ENCODE measurements at places on chromosomes 2 and 18.
A peak's percentile ranks its signal among the peaks of the same experiment; 100 is the strongest.

DNA sequence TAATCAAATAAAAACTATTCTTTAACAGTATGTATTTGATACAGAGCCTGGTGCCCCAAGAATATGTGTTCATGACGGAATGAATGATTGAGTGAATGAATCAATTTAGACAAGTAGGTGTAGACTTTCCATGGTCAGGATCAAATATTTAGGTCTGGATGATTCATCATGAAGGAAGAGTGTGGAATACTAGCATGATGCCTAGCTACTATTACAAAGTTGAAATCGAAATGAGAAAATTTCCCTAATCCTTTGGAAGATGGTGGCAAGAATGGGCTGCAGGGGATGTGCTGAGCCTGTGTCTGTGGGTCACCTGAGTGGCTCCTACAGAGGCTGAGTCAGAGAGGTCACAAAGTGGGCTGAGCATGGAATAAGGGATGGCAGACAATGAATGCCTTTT lies 3.1 kb upstream of the MALT1 start:
- peak; percentile 15 for DNase-seq

GRCh38 chr18:5868218-5868854 lies 27.0 kb downstream of the TMEM200C start:
- peak; percentile 80 for DNase-seq

DNA sequence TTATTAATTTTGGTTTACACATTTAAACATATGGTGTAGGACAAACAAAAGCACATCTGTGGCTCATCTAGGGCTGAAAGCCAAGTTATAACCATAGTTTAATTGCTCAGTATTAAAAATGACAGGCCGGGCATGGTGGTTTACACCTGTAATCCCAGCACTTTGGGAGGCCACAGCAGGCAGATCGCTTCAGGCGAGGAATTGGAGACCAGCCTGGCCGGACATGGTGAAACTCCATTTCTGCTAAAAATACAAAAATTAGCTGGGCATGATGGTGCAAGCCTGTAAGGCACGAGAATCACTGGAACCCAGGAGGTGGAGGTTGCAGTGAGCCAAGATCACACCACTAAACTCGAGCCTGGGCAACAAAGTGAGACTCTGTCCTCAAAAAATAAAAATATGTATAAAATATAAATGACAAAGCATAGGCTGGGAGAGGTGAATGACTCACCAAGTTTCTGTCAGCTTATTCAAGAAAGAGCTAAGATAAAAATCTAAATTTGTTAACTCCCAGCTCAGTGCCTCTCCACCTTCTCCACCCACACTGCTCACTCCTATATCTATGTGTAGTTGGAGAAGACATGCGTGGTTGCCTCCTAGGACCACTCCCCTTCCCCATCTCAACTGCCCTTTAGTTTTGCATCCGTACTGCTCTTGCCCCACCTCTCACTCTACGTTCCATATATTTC lies 79.2 kb upstream of the PID1 start:
- no peak for DNase-seq

GRCh38 chr2:234258562-234259141 lies 208.2 kb downstream of the SPP2 start:
- DNase-seq, result no peak

DNA sequence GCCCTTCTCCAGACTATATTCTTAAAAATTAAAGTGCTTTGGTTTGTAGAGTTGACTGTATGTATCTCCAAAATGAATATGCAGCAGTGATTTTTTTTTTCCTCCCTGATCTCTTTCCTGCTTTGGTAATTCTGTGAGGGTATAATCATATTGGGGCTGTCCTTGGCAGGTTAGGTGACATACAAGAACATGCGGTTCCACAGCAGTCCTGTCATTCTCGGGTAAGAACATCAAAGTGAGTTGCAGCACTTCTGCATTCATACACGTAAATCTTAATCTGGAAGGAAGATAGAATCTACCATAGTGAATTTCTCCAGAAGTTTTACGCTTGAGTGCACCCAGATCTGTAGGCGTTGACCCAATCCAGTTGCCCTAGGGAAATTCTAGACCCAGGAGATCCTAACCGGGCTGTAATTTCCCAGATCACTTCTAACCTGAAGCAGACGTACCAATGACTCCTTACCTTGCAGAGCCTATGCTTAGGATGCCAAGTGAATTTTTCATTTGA lies 109.4 kb downstream of the PRPF40A start:
- DNase-seq, result no peak

GRCh38 chr2:232142049-232142448 lies 180.5 kb downstream of the DIS3L2 start:
- peak; percentile 32 for DNase-seq

DNA sequence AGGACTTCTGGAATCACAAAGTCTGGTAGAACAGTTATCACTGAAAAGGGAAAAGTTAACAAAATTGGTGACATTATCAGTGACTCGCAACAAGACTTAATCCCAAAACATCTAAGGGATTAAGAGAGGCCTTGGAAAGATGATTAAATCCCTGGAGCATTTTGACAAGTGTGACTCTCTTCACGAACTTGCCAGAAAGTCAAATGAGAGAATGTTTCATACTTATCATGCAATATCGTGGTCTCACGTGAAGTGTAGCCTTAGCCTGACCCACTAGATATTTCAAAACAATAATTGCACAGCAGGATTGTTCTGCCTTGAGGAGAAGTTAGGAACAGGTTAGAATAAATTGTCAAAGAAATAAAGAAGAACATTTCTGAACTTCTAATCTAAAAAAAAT lies 104.5 kb downstream of the COL6A3 start:
- peak; percentile 76 for DNase-seq

DNA sequence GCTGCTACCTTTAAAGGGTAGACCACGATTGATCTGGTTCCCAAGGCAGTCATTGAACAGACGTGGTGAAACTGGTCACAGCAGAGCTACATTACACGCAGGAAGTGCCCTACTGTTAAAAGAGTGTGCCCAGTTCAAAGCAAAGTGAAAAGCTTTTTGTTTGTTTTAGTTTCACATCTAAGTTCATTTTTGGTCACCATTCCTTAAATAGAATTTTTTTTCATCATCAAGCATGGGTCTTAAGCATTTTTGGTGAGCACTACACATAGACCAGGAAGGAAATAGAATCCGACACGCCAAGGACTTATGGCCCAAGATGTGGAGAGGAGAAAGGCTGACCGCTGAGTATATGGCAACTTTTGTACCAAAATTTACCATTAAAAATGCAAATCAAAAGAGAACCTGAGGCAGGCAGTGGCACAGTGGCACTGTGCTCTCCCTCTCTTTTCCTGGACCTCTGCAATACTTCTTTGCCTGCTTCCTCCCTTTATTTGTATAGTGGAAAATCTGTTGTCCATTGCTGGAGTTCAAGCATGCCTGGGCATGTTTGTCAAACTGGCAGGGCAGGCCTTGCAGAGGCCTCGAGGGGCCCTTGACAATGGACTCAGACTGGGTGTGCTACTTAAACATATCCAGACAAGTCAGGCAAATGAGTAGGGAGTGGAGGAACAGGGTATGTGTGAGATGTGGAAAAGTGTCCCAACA lies 42.6 kb upstream of the HNRNPA3 start:
- DNase-seq, result no peak

All from fibroblast of skin of right quadriceps (primary cell).